ENCODE measurements at places on chromosomes 5 and 9.

DNA sequence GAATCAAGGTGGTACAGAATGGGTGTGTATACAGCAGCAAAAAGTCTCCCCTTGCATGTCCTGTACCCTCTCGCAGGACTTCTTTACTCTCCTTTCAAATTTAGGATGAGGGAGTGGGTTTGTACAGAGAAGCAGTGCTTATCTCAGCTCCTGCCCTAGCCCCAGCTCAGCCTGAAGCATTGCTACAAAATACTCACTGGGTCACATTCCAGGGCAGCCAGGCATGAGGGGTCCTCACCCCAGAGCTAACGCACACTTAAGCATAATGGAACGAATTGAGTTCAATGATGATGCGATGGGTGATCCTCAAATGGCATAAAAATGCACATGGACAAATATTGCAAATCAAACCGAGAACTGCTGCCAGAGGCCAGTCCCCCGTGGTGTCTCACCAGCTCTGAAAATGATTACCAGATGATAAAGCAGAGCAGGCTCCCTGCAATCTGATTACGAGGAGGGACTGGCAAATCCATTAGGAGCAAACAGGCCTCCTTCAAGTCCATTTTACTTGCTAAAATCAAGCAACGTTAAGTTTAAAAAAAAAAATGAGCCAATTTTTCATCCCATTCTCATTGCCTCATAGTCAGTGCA, 231.6 kb upstream of the TAS2R1 start:
- peak; percentile 37 for DNase-seq

DNA sequence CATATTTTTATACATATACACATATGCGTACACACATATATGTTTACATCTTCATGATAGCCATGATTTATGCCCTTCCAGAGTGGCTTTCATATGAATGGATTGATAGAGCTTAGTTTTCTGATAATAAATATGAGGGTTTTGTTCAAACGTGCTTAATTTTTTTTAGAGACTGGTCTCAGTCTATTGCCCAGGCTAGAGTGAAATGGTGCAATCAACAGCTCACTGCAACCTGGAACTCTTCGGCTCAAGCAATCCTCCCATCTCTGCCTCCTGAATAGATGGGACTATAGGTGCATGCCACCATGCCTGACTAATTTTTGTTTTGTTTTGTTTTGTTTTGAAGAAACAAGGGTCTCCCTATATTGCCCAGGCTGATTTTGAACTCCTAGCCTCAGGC, 48.6 kb upstream of the ZSWIM6 start:
- DNase-seq: no peak

DNA sequence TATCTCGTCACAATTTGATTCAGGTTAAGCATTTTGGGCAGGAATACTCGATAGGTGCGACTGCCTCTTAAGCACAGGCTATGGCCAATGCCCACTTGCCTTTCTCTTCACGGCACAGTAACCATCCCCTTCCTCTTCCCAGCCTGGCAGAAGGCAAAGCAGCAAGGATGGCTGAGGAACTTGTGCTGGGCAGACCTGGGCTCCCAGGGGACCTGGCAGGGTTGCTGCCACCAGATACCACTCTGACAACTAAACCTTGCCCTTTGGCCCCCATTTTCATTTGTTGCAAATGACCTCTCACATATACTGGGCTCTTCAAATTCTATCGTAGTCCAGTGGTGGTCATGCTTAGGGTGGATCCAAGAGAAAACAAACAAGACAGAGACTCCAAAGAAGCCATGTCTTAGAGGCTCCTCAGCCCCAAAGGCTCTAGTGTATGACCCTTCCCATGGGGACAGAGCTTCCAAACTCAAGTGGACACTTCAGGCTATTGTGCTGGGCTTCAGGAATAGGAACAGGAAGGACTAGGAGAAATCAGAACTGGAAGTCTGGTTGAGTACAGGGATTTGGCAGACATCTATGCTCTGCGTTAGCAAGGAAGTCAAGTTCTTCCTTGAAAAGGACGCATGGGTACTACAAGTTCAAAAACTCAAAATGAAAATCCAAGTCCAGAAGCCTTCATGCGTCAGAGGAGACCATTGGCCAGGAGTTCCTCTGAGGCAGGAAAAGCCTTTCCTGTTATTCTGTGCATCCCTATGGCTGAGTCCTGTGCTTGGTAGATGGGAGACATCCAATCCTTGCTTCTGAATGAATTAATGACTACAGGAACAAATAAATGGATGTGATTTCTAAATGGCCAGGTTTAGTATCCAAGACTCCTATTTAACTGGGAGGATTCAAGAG, 64.6 kb upstream of the PLPP1 start:
- DNase-seq: no peak

DNA sequence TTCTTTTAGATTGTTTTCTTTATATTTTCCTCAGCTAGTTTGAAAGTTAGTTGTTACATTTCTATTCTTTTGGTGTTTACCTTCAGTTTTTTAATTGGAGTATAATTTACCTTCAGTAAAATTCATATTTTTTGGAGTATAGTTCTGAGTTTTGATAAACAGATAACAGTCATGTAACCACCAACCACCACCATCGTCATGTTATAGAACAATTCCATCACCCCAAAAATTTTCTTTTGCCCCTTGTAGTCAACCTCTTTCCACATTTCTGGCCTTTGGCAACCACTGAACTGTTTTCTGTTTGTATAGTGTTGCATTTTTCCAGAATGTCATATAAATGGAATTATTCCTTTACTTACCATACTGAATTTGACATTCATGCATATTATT, 6.8 kb downstream of the RMI1 start:
- DNase-seq: no peak

DNA sequence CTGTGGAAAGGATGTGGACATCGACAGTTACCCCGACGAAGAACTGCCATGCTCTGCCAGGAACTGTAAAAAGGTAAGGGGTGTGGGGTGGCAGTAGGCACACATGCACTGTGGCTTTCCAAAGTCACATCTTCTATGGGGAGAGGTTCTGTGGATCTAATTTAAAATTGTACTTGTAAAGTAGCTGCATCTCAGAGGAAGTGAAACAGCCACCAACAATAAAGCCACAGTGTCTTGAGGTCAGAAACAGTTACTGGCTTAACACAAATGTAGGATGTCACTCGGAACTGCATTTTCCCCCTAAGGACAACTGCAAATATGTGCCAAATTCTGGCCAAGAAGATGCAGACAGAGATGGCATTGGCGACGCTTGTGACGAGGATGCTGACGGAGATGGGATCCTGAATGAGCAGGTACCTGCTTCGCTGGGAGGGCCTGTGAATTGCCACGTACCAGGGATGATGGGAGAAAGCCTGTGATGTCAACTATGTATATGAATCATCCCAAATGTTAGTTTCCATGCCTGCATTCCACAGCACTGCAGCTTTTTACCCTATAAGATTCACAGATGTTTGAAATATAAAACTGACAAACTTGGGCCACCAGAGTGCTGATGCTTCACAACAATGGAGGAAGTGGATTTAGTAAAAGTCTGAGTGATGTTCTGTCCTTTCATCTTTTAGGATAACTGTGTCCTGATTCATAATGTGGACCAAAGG, 35.3 kb downstream of the THBS4 start:
- no peak for DNase-seq

- DNase-seq: no peak
Observed at GRCh38 chr9:1077616-1078015, 27.5 kb downstream of the DMRT2 start.

DNA sequence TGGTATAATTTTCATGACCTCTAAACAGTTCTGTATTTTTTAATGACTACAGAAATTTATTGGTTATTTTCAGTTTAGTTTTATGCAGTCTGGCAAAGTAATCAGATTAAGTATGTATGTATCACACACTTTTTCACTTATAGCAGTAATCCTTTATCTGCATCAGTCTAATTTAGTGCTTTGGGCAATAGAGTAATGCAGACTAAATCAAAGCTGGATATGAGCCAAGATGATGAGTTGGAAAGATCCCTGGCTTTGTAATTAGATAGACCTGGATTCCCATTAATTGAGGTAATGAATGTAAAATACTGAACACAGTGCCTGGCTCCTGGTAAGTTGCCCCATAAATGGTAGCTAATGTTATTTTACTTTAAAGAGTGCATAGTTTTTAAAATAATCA, 215.4 kb upstream of the TLX3 start:
- DNase-seq: peak; percentile 39

DNA sequence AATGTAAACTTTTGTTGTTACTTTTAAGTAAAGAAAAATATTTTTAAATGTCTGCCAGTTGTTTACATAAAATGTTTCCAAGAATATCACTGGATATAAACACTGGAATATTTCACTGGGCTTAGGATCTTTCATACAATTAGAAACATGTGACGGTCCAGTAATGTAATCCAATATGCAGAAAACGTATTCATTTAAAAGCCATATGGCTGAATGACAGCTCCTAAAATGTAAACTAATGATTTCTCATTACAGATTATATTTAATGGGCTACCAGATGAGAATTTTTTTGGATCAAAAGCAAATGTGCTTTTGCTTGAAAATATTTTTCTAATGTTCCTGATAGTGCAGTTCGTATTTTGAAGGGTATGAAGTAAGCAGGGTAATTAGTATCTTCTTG, 124.3 kb downstream of the TTC39B start:
- DNase-seq: no peak

All from fibroblast of mammary gland (primary cell).